ENCODE measurements at places on chromosomes 4 and X.

DNA sequence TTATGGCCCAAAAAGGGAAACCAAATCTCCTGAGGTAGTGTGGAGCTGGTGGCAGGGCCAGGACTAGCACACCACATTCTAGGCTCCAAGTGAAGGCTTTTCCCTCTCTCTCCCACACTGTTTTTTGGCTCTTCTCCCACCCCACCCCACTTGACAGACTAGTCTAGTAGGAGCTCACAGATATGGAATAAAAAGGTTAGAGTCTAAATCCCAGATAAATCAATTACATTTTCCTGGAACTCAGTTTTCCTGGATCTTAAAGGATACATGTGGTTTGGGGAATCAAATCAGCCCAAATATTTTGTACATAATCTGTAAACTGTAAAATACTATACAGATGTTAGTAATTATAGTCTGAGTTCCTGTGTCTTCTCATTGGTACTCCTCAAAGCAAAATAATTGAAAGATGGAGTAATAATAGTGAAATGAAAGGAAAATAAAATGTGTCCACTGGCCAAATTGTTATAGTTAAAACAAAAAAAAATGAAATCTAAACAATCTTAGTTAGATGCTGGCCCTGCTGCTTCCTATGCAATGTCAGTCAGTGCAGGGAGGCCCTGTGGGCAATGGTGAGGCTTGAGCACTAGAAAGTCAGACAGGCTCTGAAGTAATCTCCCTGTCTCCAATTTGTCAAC is 370.4 kb upstream of the CPEB2 start:
- no peak for DNase-seq

GRCh38 chr4:3781997-3782930 is 16.1 kb downstream of the ADRA2C start:
- DNase-seq, result no peak

DNA sequence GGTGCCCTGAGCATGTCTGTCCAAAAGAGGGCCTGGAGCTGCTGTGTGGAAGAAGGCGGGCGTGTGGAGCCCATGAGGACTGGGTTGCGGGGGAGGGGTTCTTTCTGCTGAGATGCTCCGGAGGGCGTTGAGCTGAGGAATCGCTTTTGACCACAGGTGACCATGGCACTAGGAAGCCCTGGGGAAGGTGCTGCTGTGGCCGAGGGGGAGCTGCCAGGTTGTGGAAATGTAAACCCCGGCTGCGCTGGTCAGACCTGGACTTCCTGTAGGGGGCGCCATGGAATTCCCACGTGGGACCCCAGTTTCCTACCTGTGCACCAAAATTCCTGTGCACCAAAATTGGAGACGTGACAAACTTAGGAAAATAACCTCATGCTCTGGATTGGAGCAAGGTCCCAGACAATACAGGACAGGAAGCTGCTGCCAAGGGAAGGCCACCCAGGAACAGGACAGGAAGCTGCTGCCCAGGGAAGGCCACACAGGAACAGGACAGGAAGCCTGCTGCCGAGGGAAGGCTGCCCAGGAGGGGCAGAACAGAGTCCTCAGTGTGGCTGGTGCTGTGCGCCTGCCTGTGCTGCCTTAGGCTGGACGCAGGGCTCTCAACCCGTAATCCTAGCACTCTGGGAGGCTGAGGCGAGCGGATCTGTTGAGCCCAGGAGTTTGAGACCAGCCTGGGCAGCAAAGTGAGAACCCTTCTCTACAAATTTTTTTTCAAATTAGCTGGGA is 28.4 kb upstream of the UVSSA start:
- peak; percentile 23 for DNase-seq

- no peak for DNase-seq
These were observed 14.7 kb downstream of the EXOC1L start for GRCh38 chr4:55834086-55834795.

- no peak for DNase-seq
These were observed 13.3 kb downstream of the TLR3 start for GRCh38 chr4:186082221-186082620.

- DNase-seq, result no peak
These were observed 558.2 kb upstream of the GNPDA2 start for GRCh38 chr4:45284400-45285085.

DNA sequence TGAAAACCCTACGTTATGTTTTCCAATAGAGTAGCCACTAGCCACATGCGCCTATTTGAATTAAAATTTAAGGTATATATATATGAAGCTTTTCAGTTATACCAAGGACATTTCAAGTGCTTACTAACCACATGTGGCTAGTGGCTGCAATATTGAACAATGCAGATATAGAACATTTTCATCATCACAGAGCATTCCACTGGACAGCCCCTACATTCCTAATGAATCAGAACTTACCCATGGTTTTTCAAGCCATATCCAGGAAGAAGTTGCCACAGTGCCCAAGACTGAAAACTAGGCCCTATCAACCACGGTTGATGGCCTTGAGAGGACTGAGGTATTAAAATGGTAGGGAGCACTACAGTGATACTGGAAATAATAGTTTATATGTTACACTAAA is 29.7 kb downstream of the NEK1 start:
- no peak for DNase-seq

DNA sequence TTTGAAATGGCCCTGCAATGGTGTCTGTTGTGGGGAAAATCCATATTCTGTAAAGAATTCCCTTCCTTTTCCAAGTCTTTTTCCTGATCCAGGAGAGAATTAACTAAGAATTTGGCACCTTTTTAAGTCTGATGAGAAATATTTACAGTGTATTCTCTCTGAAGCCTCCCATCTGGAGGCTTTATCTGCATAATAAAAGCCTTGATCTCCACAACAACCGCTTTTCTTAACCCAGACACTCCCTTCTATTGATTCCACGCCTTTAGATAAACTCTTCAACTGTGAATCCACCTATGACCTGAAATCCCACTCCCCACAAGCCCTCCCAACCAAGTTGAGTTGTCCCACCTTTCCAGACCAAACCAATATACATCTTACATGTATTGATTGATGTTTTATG is 43.1 kb upstream of the TMPRSS11E start:
- no peak for DNase-seq

DNA sequence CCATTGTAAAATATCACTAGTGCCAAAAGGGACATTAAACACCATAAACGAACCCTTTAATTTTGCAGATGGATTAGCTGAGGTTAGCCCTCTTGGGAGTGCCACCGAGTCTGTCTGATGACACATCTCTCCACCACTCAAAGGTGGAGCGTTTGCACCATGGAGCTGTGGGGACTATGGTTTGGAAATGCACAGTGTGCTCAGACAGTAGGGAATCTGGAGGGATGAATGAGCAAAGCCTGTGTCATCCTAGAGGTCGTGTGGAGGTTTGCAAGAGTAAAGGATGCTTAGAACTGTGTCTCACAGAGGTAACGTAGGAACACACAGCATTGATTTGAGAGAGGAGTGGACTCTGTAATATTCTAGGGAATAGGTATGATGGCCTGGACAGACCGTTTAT is 93.7 kb downstream of the CLNK start:
- no peak for DNase-seq

GRCh38 chrX:38500866-38501265 is 60.5 kb upstream of the TSPAN7 start:
- DNase-seq, result no peak
